ENCODE measurements at places on chromosomes 7 and 10.
A peak's percentile ranks its signal among the peaks of the same experiment; 100 is the strongest.

DNA sequence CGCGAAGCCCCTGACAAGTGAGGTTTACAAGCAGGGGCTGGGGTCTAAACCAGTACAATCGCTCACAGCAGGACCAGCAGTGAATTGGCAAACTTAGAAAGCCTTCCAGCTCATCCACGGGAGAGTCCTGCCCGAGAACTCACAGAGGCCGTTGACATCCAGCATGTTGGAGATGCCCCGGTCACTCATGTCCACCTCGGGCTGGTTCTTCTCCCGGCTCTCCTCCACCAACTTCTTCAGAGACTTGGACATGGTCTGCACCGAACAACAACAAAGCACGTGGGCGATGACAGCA, 447 bp downstream of the RSU1 start:
- no peak for DNase-seq

GRCh38 chr7:106864298-106865081, 592 bp upstream of the PIK3CG start:
- DNase-seq, result no peak

DNA sequence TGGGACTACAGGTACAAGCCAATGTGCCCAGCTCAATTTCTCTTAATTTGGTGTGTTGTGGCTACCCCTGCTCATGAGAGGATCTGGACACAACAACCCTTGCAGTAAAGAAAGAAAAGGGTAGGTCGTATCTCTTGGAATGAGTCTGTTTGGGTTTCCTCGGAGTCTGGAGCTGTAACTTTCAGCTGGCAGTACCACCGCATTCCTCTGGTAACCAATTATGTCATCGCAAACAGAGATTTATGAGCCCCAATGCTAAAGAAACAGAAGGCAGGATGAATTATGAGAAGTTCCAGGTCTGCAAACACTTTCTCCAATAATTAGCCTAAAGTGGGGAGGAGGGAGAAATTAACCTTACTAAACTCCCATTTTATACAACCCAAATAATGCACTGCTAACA, 186.6 kb upstream of the NRP1 start:
- peak; percentile 17 for DNase-seq

- DNase-seq, result no peak
Observed at GRCh38 chr7:50710441-50711154, 72.1 kb downstream of the GRB10 start.

GRCh38 chr10:22630234-22631174, 83.9 kb downstream of the PIP4K2A start:
- peak; percentile 66 for DNase-seq

GRCh38 chr7:94176694-94177200, 172.6 kb upstream of the BET1 start:
- no peak for DNase-seq

GRCh38 chr7:106177738-106178592, 65.9 kb upstream of the SYPL1 start:
- no peak for DNase-seq

- no peak for DNase-seq
Observed at GRCh38 chr10:23538968-23539367, 100.1 kb downstream of the OTUD1 start.

DNA sequence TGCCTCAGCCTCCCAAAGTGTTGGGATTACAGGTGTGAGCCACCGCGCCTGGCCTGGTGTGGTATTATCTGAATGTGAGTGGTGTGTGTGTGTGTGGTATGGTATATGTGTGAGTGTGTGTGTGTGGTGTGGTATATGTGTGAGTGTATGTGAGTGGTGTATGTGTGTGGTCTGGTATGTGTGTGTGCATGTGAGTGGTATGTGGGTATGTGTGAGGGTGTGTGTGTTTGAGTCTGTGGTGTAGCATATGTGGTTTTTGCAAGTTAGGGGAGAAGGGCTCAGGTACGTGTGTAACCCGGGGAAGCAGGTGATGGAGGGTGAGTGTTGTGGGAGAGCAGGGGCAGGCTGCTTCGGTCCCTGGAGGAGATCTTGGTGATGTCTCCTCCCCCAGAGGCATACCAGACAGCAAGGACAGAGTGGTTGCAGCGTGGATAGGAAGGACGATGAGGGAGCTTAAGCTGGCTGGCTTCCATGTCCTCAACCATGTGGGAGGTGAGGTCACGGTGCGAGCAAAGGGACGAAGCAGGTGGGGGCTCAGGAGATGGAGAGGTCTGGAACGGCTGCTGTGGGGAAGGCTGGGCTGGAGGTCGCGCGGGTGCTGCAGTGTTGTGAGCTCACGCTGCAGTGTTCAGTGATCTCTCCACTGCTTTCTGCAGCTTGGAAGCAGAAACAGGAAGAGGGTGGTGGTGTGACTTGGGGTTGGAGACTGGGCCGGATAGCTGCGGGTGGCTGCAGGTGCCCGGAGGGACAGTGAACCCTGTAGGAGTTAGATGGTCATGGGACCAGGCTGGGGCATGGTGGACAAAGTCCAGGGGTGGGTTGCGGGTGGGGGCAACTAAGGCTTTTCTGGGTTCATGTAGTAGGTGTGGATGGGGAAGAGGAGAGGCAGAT, 5.0 kb downstream of the ZYX start:
- DNase-seq, result peak; percentile 49

- DNase-seq, result no peak
Observed at GRCh38 chr7:17460665-17461064, 162.2 kb downstream of the AHR start.

GRCh38 chr10:96764425-96765060, 44.2 kb upstream of the PIK3AP1 start:
- DNase-seq, result no peak

- DNase-seq, result peak; percentile 70
Observed at GRCh38 chr7:27560706-27561235, 101.9 kb downstream of the HIBADH start.

GRCh38 chr10:11153766-11154165, 136.1 kb downstream of the CELF2 start:
- no peak for DNase-seq

GRCh38 chr7:28957064-28957750, 923 bp downstream of the TRIL start:
- DNase-seq, result no peak

DNA sequence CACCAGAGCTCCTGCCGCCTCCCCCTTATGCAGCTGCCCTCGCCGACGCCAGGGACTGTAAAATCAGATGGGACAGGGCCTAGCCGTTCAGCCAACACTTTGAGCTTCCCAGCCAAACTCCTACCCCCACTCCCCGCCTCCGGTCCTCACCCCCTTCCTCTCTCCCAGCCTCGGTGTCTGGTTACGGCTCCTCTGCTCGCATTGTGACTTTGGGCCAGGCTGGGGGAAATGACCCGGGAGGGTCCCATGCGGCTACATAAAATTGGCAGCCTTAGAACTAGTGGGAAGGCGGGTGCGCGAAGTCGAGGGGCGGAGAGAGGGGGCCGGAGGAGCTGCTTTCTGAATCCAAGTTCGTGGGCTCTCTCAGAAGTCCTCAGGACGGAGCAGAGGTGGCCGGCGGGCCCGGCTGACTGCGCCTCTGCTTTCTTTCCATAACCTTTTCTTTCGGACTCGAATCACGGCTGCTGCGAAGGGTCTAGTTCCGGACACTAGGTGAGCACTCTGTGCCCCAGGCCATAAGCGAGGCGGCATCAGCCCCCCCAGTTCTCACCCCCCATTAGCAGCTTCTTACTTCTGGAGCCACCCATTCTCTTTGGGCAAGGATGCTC, at the start of gene KAZALD1:
TSS of gene KAZALD1 (plus strand) at position 366 of the 608 bp plus-strand sequence. CDS start 604 bp downstream, outside the sequence.
- DNase-seq, result no peak

DNA sequence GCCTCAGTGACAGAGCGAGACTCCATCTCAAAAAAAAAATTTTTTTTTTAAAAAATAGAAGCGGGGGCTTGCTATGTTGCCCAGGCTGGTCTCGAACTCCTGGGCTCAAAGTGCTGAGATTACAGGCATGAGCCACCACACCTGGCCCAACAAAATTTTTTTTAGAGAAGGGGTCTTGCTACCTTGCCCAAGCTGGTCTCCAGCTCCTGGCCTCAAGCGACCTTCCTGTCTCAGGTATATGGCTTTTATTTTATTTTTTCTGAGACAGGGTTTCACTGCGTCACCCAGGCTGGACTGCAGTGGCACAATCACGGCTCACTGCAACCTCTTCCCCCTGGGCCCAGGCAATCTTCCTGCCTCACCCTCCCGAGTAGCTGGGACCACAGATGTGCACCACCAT, 1.6 kb upstream of the ABHD11 start:
- no peak for DNase-seq

DNA sequence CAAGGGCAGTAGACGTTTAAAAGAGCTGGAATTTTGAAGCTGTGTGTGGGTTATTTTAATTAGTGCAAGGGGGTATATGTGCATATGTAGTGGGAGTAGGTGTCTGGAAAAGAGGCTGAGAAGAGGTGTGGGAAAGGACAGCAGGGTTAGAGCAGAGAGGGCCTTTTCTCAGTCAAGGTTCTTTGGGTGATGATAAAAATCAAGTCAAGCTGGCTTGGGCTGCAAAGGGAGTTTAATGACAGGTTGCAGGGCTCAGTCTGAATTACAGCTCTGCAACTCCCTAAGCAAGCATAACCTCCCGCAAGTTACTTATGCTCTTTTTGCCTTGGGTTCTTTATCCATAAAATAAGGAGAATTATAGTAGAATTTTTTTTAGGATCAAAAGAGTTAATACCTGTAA, 83.5 kb downstream of the RELN start:
- DNase-seq, result no peak

GRCh38 chr10:91495402-91495801, 85.3 kb downstream of the HECTD2 start:
- no peak for DNase-seq

DNA sequence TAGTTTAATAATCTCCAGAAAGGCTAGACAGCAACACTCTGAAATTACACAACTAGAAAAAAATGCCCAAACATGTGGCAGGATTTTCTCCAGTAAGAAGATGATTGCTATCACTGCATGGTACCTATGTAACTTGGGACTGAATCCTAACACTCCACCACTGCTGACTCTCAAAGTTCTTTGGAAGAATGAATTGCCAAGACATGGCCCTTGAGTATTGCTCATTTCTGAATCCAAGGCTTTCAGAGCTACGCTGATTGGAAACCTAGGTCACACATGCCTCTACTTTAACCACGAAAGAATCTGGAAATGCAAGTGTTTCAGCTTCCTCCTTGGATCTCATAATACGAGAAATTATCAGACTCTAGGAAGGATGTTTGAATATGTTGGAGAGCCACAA, 167.5 kb upstream of the CELF2 start:
- no peak for DNase-seq

- peak; percentile 81 for DNase-seq
Observed at GRCh38 chr7:7157887-7158271, 24.5 kb upstream of the C1GALT1 start.

GRCh38 chr7:132472463-132473120, 103.7 kb downstream of the PLXNA4 start:
- no peak for DNase-seq

- no peak for DNase-seq
Observed at GRCh38 chr7:45416846-45417245, 157.3 kb upstream of the ADCY1 start.

- DNase-seq, result no peak
Observed at GRCh38 chr7:130752424-130752823, 18.4 kb upstream of the KLF14 start.

- no peak for DNase-seq
Observed at GRCh38 chr7:127154101-127154500, 98.6 kb downstream of the GRM8 start.

DNA sequence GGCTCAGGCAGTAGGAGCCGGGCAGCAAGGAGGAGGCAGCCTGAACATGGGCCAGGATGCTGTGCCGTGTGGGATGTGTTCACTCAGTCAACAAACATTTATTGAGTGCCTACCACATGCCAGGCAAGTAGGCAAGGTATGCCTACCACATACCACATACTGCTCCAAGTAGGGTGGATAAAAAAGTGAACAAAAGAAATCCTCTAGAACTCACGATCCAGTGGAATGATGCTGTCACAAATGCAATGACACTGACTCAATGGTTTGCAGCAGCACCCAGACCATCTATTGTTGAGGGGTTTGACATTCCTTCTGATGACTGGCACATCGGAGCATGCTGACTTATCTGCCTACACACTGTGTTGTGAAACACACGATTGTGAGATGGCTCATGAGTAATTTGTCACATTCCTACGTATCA, 413.5 kb downstream of the NRG3 start:
- peak; percentile 95 for DNase-seq

GRCh38 chr7:131300078-131300477, 27.6 kb upstream of the MKLN1 start:
- no peak for DNase-seq

GRCh38 chr10:125772112-125772863, 3.3 kb downstream of the MMP21 start:
- no peak for DNase-seq

DNA sequence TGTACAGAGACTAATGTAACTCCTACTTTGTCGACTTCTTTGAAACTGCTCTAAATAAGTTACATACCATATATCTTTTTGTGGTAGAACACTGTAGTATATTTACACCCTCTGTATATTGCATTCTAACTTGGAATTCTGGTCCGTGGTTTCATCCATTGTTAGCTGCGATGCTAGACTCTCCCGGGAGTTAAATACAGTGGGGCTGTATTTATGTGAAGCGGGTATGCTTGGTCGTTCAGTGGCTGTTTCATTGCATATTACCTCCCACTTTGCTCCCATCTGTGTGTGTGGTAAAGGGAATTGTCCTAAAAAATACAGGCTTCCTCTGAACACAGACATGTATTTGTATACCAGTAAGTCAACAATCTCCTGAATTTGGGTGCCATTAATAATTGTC, 231.1 kb downstream of the SLC25A13 start:
- no peak for DNase-seq

GRCh38 chr7:127256041-127256725, 3.4 kb upstream of the GRM8 start:
- no peak for DNase-seq

GRCh38 chr7:124059375-124059774, 26.5 kb upstream of the TMEM229A start:
- no peak for DNase-seq

DNA sequence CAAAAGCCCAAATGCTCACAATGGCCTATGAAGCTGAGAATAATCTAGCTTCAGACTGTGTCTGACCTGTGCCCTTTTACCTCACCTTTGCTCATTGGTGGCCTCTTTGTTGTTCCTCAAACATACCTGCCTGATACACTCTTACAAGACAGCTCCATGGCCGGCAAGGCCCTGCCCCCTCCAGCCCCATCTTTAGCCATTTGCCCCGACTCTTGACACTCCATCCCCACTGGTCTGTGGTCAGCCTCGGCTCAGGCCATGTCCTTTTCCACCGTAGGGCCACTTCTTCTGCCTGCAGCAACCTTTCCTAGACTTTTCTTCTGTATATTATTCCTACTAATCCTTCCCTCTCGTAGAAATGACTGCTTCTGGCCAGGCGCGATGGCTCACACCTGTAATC, 265.2 kb downstream of the RPS24 start:
- DNase-seq, result no peak

DNA sequence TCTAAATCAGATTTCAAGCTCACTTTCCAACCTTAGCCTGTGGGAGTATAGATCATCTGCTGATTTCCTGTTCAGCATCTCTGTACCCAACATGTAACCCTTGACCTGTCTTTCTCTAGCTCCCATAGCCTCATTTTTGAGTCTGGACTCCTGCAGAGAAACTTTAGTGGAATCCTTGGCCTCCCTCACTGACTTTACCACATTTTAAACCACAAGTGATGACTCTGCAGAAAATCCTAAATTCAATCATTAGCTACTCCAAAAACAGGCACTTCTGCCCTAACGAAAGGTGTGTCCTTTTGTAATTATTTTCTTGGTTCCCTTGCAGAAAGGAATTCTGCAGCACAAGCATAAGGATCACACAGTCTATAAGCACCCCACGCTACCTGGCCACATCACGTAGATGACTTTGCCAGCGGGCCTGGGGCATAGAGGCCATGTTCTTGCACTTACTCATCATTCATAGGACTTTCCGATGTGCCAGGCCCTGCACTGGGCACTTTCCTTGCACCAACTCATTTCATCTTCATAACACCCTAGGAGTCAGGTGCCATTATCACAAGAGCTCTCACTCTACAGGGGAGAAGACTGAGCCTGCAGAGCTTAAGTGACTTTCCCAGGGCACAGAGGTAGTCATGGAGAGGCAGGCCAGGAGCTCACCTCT, 57.2 kb upstream of the OPALIN start:
- peak; percentile 76 for DNase-seq
